ENCODE measurements at places on chromosomes 3 and 15.
A peak's percentile ranks its signal among the peaks of the same experiment; 100 is the strongest.

- no peak for DNase-seq
Observed at GRCh38 chr15:39313467-39313866, 267.4 kb upstream of the THBS1 start.

GRCh38 chr3:171186383-171186782 lies 159.9 kb upstream of the SLC2A2 start:
- no peak for DNase-seq

- DNase-seq, result no peak
Observed at GRCh38 chr3:12148183-12148940, 10.3 kb downstream of the TIMP4 start.

GRCh38 chr15:100341750-100342560 lies at the start of gene ADAMTS17:
TSS of gene ADAMTS17 (minus strand) at chr15:100341975. CDS start at chr15:100341899, 76 bp downstream.
- DNase-seq, result peak; percentile 94

DNA sequence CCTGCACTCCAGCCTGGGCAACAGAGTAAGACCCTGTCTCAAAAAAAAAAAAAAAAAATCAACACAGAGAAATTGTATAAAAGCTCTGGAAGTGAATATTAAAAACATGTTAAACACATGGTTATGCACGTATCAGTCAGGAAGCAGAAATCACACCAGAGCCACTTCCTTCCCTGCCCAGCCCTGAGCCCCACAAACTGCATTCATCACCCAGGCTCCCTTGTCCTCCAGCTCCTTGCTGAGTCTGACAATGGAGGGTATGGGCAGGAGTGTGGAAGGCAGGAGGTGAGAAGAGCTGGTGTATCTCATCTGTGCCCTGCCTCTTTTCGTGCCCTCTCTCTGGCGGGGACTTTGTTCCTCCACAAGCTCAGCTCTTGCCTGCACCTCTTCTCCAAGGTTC lies 12.1 kb upstream of the LOXL1 start:
- DNase-seq, result no peak

- no peak for DNase-seq
Observed at GRCh38 chr3:12938258-12938711, 96.9 kb upstream of the RPL32 start.

- DNase-seq, result no peak
Observed at GRCh38 chr3:112531358-112531781, 30.4 kb downstream of the ATG3 start.

DNA sequence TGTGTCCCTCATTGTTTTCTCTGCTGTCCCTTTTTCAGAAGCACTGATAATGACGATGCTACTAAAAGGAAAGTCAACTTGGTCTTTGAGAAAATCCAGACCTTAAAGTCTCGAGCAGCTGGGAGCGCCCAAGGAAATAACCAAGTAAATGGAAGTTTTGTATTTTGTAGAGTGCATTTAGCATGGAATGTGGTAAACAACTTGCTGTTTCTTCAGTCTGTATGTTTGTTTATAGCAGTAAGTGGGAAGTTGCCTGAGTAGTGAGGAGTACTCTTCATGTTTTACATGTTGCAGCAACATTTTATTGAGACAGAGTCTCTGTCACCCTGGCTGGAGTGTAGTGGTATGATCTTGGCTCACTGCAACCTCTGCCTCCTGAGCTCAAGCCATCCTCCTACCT lies 66.0 kb downstream of the CGNL1 start:
- DNase-seq, result no peak

- no peak for DNase-seq
Observed at GRCh38 chr3:171225708-171226107, 199.2 kb upstream of the SLC2A2 start.

DNA sequence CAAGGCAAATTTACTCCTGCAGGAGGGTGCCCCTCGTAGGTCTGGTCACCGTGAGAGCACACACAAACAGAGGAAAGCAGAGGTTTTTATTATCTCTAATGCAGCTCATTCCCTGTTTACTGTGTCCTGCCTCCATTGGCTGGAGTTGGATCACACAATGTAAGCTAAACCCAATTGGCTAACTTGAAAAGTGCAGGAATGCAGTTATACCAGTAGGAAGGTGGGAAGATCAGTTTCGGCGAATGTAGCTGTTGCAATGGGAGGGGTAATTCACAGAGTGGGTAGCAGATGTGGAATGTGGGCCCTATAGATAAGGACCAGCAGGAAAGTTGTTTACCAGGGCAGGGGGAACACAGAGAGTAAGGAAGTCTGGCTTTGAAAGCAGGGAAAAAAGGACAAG lies 42.5 kb upstream of the NPAP1 start:
- DNase-seq, result no peak

DNA sequence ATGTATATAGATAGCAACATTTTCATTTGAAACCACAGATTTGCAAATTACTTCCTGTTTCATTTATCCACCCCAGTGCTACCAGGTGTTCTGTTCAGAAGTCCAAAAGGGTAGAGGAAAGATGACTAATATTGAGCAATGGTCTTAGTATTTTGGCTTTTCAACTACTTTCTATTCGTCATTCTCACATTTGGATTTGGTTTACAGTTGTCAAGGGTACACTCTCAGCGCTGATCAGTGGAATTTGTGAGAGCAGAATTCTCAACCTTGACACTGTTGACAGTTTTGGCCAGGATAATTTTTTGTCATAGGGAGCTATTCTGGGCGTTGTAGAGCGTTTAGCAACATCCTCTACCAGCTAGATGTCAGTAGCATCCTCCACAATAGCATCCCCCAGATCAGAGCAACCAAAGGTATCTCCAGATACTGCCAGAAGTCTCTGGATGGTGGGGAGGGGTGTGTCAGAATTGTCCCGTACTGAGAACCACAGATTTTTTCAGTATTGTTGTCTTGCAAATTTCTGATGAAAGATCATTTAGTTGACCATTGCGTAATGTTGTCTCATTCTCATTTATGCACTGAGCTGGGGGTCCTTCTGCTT lies 4.2 kb downstream of the HMCES start:
- peak; percentile 32 for DNase-seq

- no peak for DNase-seq
Observed at GRCh38 chr3:133931084-133931483, 35.4 kb upstream of the RAB6B start.

Measured in activated T-cell treated with anti-CD3 and anti-CD28 coated beads, Interleukin-2, amount 50 U/mL, for 48 hours (primary cell).